ENCODE measurements at places on chromosomes 2 and 18.

DNA sequence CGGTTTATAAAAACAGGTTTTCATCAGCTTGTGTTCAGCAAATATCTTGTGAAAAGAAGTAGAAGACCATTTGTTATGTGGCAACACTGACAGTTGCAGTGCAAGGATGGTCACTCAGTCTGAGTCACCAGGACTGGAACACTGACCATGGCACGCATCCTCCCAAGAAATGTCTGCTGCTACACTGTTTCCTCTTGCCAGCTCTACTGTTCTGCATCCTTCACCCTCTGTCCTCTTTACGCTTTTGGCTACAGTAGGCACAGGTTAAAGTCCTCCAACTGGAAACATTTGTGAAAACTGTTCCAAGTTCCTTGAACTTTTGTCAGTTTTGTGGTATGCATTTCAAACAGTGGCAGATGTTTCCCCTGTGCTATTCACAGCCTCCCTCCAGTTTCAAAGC is 39.4 kb downstream of the OSR1 start:
- DNase-seq, result no peak

- no peak for DNase-seq
Measured at GRCh38 chr2:23859983-23860382, 66.9 kb downstream of the ATAD2B start.

DNA sequence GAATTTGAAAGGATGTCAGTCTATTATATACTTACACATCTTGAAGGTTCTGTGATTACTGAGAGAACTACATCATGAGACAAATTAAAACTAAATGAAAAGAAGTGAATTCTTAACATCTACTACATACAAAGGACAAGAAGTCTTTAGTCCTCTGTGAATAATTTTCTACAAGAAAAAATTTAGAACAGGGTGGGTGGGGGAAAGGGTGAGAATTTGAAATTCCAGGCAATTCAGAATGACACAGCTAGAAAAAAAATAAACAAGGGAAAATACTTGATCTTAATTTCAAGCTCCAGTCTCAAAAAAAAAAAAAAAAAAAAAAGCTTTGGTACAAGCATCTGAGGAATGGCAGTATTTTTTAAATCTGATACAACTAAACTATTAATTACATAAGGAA is 15.5 kb downstream of the CUL3 start:
- no peak for DNase-seq

GRCh38 chr18:7958897-7959146 is 391.7 kb downstream of the PTPRM start:
- no peak for DNase-seq

DNA sequence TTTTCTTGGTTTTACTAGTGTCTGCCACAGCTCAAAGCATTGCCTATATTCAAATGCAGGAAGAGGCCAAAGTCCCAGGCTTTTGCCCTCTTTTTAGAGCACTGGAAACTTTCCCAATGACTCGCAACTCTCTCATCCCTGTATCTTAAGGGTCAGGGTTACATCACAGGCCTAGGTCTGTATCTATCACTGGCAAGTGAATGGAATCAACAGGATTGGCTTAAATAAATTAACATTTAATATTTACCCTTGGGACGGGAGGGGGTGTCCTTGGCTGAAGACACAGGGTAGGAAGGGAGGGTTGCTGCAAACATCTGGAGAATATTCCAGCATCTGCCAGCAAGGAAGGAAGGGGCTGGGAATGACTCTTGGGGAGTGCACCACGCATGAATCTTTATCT is 242.6 kb downstream of the SLC4A3 start:
- no peak for DNase-seq

GRCh38 chr2:173347305-173348168 is 7.1 kb upstream of the CDCA7 start:
- DNase-seq, result no peak

DNA sequence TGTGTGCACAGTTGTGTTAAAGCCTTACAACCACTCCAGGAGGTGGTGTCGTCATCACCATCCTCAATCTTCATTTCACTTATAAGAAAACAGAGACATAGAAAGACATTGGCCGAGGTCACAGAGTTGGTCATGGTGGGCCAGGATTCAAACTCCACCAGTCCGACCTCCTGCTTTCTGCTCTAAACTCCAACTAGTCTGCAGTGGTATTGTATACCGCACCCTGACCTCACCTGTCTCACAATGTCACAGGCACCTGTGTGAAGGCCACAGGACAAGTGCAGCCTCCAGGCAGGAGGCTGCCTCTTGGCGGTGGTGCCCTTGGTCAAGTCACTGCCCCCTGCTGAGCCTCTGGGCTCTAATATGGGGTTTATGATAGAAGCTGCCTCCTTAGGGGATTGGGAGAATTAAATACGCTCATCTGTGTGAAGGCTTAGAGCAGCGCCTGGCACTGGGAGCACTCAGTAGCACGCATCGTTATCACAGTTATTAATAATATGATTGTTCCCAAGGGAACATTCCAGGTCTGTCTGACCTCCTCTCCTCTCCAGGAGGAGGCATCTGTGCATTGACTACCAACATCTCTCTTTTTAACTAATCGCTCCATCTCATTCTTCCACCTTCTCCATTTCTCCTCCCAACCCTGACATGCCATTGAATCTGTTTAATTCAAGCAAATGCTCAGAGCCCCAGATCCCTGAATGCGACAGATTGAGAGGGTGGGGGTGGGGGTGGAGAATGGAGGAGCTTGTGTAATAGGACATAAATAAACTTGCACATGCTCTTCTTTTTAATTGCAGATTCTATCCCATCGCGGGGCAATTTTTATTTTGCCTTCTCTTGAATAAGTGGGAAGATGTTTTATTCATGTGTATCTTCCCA is 112.7 kb downstream of the MCFD2 start:
- no peak for DNase-seq

- DNase-seq, result no peak
Measured at GRCh38 chr2:232493701-232494474, 6.3 kb upstream of the ECEL1 start.

All from iPS-NIHi11 (cell line).